T-helper 2 cell (primary cell): ENCODE measurements at places on chromosomes 1 and 21.
A peak's percentile ranks its signal among the peaks of the same experiment; 100 is the strongest.

- no peak for DNase-seq
Observed at GRCh38 chr21:29130270-29130969, at the start of gene MAP3K7CL. MAP3K7CL (plus strand) TSS chr21:29130644; CDS start chr21:29133345, 2,701 bp downstream.

GRCh38 chr1:156623946-156624813, 5.0 kb downstream of the HAPLN2 start:
- DNase-seq: no peak

GRCh38 chr1:95313527-95313926, 79.5 kb downstream of the RWDD3 start:
- no peak for DNase-seq

DNA sequence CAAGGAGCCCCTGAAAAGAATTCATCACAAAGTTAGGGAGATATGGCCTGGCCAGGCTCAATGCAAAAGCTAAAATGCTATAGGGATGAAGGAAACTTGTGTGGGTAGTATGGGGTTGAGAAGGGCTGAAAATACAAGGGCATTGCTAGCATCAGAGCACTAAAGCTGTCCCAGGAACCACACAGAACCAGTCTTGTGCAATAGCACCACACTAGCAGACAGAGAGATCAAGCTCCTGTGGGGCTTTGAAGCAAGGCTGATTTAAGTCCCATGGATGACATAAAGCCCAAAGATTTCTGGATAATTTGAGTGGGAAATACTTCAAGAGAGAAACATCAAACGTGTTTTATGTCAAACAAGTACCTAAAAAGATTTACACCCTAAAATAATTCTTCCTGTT, 97.1 kb downstream of the VAV3 start:
- DNase-seq: no peak

GRCh38 chr1:25338986-25339385, 852 bp downstream of the TMEM50A start:
- peak; percentile 44 for DNase-seq

DNA sequence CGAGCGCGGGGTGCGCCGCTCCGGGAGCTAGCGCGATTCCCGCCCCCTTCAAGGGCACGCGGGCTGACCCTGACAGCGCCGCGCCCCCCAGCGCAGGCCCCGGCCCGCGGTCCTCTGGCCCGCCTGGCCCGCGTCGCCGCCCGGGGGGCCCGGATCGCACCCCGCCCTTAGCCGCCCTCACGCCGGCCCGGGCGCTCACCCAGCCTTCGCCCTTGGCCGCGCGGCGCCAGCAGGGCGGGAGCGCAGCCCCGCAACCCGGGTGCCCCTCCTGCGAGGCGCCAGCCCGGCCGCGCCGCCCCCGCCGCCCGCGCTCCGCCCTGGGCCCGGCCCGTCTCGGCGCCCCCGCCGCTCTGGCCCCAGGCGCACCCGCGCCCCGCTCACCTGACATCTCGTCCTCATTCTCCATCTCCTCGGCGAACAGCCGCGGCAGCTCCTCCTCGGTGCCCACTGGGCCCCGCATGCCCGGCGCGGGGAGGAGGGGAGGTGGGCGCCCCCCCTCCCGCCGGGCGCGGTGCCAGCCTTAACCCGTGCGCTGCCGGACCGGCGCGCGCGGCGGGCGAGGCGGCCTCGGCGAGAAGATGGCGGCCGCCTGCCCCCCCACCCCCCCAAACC, 451 bp downstream of the CHD5 start:
- no peak for DNase-seq

DNA sequence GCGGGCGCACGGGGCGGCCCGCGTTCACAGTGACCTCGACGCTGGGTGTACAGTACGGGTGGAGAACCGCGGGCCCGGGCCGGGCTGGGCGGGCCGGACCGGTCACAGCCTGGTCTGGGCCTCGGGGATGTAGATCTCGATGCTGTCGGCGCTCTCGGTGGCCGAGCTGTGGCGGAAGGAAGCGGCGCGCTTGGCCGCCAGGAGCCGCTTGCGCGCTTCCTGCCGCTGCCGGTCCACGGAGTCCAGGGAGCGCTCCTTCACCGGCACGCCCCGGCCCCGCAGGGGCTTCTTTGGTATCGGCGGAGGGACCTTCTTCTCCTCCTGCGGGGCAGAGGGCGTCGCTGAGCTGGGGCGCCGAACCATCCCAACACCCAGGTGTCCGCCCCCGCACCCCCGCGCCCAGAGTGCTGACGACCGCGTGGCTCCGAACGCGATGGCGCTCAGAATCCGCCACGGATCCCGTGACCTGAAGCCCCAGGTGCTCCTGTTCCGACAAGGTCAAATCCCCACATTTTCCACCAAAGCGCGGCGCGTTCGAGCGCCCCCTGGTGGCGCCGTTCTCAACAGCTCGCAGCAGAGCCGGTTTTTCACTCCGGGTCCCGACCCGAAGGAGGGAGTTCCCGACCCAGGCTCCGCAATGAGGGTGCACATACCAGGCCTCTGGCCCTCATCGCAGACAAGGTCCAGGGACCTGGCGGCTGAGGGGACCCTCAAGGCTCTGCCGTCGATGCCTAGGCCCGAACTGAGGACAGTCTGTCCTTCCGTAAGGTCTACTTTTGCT, 6.6 kb upstream of the SMIM12 start:
- DNase-seq: peak; percentile 87

DNA sequence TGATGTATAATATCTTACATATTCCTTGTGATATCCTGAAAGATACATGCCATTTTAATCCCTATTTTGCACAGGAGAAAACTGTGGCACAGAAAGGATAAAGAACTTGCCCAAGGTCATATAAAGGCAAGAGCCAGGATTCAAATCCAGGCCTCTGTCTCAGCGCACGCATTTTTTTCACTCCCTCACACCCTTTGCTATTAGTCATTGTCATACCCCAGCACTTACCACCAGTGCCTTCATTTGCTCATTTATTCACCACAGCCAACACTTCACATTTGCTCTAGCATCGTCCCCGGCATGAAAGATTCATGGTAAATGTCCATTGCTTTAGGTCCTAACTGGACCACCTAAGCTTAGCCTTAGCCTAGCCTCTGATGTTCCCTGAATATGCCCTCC, 14.2 kb downstream of the ALX3 start:
- no peak for DNase-seq
